T1000 (cell line): ENCODE measurements at places on chromosomes 3 and 15.

DNA sequence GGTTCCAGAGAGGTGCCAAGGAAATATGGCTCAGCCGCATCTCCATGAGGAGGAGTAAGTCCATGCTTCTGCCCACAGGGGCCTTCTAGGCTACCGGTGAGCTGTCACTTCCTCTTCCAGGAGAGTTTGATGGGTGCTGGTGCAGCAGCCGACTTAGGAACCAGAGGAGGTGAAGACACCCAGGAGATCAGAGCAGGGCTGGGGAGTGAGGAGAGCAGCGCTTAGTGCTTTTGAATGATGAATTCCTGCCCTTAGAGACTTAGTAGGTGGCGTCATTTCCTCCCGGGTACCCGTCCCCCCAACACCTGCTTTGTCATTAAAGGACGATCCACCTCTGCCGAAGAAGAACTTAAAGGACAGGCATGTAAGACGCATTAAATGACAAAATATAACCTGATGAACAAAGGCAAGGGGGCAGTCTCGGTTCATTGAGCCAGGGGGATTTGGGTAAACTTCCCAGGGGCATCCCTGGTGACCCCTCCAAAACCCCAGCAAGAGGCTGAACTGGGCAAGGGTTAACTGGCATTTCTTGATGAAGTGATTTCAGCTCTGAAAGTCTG, 67.6 kb downstream of the HES1 start:
- DNase-seq, result no peak

GRCh38 chr15:23912191-23912590, 225.1 kb upstream of the NDN start:
- DNase-seq, result no peak

- no peak for DNase-seq
Measured at GRCh38 chr15:31294067-31294466, 32.6 kb upstream of the KLF13 start.

DNA sequence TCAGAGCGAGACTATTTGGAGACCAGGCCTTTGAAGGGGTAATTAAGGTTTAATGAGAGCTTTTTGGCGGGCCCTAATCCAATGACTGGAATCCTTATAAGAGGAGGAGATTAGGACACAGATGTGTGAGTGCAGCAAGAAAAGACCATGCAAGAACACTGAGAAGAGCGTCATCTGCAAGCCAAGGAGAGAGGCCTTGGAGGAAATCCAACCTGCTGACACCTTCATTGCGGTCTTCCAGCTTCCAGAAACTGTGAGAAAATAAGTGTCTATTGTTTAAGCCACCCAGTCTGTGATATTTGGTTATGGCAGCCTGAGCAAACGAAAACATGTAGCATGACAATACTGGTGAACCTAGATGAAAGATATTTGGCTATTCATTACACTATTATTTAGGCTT, 23.0 kb upstream of the MUSTN1 start:
- no peak for DNase-seq

GRCh38 chr3:152272771-152273242, 4.1 kb downstream of the MBNL1 start:
- DNase-seq, result no peak

- DNase-seq, result no peak
Measured at GRCh38 chr3:149277331-149277813, 55.7 kb upstream of the CP start.

DNA sequence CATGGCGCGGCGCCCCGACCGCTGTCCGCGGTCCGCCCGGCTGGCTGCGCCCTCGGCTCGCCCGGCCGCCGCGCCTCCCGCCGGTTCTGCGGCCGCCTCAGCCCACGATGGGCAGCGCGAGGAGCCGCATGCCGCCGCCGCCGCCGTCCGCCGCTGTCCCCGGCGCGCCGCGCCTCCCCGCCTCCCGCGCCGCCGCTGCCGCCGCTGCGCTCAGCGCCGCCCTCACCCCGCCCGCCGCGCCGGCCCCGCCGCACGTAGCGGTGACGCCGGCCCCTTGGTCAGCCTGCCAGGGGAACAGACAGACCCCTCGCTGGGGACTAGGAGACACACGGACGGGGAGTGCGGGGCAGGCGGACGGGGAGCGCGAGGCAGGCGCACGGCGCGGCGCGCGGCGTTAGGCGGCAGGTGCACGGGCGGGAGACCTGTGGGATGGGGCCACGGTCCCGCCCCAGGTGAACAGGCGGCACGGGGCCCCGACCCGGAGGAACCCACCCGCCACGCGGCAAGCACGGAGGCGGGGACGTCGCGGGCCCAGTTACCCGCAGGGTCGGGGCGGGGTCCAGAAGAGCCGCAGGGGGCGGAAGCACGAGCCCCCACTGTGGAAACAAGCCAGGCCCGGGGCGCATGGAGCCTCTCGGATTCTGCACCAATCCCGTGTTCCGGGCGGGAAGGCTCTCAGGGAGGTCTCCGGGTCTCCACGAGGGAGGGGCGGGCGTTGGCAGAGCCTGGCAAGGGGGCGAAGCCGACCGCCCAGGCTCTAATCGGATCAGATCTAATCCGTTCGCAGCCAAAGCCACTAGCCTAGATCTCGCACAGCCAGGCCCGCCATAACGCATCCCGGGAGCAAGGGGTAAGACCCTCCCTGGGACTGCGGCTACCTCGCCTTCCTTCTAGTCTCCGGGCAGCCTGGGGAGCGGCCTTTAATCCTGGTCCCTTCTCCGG, at the start of gene CSPG5:
Gene CSPG5 (minus strand): TSS at position 175 of the 942 bp plus-strand sequence. CDS start 172 bp downstream, at position 3.
- no peak for DNase-seq

DNA sequence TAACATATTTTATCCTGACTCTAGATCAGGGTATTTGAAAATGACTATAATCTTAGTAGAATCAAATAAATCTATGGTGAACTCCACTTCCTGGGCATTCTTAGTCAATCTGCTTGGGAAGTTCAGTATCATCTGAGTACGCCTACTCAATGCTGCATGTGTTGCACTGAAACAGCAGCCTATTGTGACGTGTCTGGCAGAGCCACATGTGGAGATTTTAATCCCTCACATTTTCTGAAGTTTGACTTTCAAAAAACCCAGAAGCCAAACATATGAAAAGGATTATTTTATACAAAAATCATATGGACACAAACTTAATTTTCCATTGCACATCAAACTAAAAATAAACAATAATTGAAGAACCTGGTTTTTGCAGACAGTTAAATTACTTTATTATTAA, 798.3 kb downstream of the ROBO1 start:
- DNase-seq, result no peak

GRCh38 chr3:167810236-167810635, 74.7 kb downstream of the SERPINI1 start:
- DNase-seq, result no peak
